T-helper 2 cell treated with Interferon-gamma antibody and Interleukin-4, amounts not matched to agents 5 μg/mL and 100 μg/mL, for 36 hours (primary cell): ENCODE measurements at places on chromosomes 11 and 22.

- H3K4me1 ChIP-seq, result peaks cover 69% of the 10 kb centered on the region
- no peak overlapping the region for H3K4me3 ChIP-seq
- peak overlapping the region; percentile 82 for H3K27ac ChIP-seq
- peaks cover 73% of the 10 kb centered on the region for H3K36me3 ChIP-seq
- no peak for DNase-seq
Observed at GRCh38 chr11:61106894-61107470, 4.7 kb downstream of the CD5 start.

DNA sequence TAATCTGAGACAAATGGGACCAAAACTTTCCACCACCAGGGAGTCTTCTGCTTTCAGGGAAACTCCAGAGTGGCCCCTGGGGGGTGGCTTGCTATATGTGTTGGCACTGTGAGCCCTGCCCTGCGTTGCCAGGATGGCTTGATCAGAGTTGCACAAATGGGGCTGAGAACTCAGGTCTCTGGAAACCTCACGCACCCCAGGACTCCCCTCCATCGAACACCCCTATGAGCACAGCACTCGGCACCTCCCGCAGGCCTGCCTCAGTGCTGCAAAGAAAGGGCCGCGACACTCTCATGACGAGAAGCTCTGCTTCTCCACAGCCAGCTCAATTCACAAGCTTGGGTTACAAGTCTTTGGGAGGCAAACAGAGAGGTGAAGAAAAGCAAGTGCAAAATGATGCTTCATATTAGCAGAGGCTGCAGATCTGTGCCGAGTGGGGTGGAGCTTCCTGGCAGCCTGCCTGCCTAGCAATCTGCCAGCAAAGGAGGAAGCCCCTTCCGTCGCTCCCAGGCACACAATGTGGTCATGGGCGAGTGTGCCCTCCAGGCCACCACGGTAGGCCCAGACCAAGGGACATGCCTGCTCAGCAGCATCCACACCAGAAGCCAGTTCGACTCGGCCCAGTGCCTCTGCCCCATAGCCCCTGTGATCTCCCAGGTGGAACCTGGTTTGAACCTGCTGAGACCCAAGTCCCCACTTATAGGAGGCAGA is 55.7 kb downstream of the MYH9 start:
- H3K27me3 ChIP-seq, result no peaks in the 10 kb centered on the region
- H3K4me3 ChIP-seq, result peak overlapping the region; percentile 97
- peaks cover 91% of the 10 kb centered on the region for H3K4me1 ChIP-seq
- H3K36me3 ChIP-seq, result peaks cover 95% of the 10 kb centered on the region
- H3K27ac ChIP-seq, result peak overlapping the region; percentile 100
- DNase-seq, result peak; percentile 47

DNA sequence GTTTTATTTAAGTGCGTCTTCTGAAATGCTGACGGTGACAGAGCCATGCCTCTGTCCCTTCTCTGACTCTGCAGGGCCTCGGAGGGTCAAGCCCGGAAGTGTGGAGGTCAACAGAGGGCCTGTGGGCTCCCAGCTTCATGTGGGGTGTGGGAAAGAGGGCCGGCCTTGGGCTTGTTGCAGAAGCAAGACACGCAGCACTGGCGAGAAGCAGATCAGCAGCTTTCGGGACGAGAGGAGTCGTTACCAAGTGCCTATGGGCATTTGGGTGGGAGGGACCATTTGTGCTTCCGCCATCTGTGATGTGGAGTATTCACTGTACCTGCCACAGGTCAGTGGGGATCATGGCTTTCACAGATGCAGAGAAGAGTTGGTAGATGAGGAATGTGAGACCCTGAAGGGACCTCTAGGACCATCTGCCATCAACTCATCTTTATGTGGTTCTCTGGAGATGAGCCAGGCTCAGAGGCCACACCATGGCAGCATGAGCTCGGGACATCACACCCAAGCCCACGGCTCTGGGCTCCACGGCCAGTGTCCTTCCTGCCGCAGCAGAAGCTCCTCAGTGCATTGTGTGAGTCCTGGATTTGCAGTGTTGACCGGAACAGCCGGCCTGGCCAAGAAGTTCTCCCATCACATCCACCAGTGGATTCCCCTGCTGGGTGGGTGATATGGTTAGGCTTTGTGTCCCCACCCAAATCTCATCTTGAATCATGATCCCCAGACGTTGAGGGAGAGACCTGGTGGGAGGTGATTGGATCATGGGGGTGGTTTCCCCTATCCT is 590.7 kb downstream of the TBC1D22A start:
- DNase-seq, result no peak
- H3K4me1 ChIP-seq, result no peaks in the 10 kb centered on the region
- no peak overlapping the region for H3K27ac ChIP-seq
- H3K27me3 ChIP-seq, result no peaks in the 10 kb centered on the region

GRCh38 chr11:43996318-43996717 is 51.5 kb upstream of the ACCSL start:
- H3K4me1 ChIP-seq, result no peaks in the 10 kb centered on the region
- no peak overlapping the region for H3K4me3 ChIP-seq

GRCh38 chr11:67022961-67023956 is at the start of gene SYT12:
TSS of gene SYT12 (plus strand) at chr11:67023134. CDS start at chr11:67030145, 7,011 bp downstream.
- H3K36me3 ChIP-seq, result no peaks in the 10 kb centered on the region
- peak; percentile 11 for DNase-seq
- no peak within 1 kb of the TSS for H3K27ac ChIP-seq
- peak within 1 kb of the TSS; percentile 53 for H3K4me3 ChIP-seq

- peaks cover 12% of the 10 kb centered on the region for H3K36me3 ChIP-seq
- H3K4me1 ChIP-seq, result peaks cover 18% of the 10 kb centered on the region
- H3K27me3 ChIP-seq, result no peaks in the 10 kb centered on the region
Observed at GRCh38 chr11:2298795-2299761, 2.6 kb downstream of the C11orf21 start.
